Endodermal cell (in vitro differentiated cells): ENCODE measurements at places on chromosomes 5 and 9. TPM values are rescaled to one million over a fixed set of nuclear protein-coding genes. Genes with fewer than 3 reads are reported as not detected.

GRCh38 chr9:32930486-32930885 is 70.9 kb downstream of the APTX start:
- no peaks in the 10 kb centered on the region for H3K4me1 ChIP-seq
- DNase-seq: no peak
- H3K27ac ChIP-seq: no peak overlapping the region

The DNAJB5 gene
- total RNA-seq: 36.5 to 56.4 TPM (median 40.1 TPM) in 3 replicates

GRCh38 chr9:23319092-23319491 is 506.9 kb downstream of the ELAVL2 start:
- no peaks in the 10 kb centered on the region for H3K36me3 ChIP-seq
- no peaks in the 10 kb centered on the region for H3K27me3 ChIP-seq
- DNase-seq: no peak
- H3K27ac ChIP-seq: no peak overlapping the region
- no peak overlapping the region for H3K4me3 ChIP-seq

- H3K36me3 ChIP-seq: no peaks in the 10 kb centered on the region
- no peaks in the 10 kb centered on the region for H3K4me1 ChIP-seq
- no peak for DNase-seq
- no peaks in the 10 kb centered on the region for H3K27me3 ChIP-seq
- H3K4me3 ChIP-seq: no peak overlapping the region
- no peak overlapping the region for H3K27ac ChIP-seq
Measured at GRCh38 chr5:67437905-67438845, 241.6 kb upstream of the CD180 start.

DNA sequence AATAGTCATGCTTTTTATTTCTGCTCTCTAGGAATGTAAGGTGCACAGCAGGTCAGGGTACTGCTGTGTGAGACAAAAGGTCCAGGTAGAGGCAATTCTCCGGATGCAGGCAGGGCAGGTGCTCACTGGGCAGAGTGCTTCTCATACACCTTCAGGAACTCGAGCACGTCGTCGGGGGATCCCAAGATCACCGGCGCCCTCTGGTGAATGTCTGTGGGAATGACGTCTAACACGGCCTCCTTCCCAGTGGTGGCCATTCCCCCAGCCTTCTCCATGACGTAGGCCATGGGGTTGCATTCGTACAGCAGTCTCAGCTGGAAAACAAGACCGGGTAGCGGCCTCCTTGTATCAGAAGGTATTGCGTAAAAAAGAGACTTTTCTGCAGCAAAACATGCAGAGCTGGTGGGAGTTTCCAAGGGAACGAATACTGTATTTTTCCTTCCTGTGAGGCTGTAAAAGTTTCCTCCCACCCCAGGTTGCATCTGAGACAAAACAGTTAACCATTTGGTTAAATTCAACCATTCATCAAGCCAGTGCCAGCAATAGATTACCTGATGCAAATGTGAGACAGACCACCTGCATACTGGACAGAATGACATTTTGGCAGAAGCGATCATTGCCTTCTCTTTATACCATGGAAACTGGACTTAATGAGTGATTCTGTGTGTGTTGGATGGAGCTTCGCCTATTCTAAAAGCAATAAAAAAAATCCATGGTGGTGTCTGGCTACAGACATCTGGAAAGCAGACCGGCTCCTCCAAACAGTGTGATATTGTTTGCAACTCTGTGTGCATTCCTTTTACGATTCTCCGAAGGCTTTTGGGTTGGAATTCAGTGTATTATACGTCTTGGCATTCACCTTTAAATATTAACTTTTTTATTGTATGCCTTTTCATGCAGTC is 9.9 kb upstream of the FBP2 start:
- peak; percentile 96 for DNase-seq
- H3K27ac ChIP-seq: no peak overlapping the region
- H3K4me1 ChIP-seq: peaks cover 29% of the 10 kb centered on the region
- H3K4me3 ChIP-seq: no peak overlapping the region

The ADAMTS19 gene
- total RNA-seq: 26.7 to 36.4 TPM (median 34.6 TPM) in 3 replicates
